ENCODE measurements at places on chromosomes 3 and 15.

DNA sequence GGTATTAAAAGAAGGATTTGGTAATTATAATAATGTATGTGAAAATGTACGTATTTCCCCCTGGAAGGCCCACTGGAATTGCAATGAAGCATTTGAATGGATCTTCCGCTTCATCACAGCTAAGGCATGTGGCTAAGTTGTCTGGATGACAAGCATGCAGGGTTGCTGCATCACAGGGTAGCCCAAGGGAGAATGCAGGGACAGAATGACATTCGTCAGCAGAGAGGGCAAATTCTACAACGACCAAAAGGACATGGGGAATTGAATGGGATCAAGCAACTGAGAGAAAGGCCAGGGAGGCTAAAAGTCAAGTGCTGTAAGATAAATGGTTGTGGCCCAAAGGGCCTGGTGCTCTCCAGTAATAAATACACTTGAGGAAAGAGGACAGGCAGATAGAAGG, 95.4 kb downstream of the ISL2 start:
- DNase-seq: peak; percentile 16

DNA sequence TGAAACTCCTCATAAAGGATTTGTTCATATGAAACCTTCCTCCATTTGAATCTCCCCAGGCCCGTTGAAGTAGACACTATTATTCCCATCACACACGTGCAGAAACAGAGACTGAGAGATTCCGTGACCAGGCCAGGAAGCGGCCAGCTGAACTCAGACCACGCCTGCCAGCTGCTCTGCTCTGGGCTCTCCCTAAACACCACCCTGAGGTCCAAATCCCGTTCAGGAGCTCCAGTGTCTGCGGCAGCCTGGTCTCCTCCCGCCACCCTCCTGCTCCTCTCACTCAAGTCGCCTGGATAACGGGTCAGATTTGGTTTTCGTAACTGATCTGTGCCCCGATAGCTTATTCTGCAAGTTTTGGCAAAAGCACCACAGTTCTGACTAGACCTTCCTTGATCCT, 53.6 kb upstream of the SNRPA1 start:
- no peak for DNase-seq

DNA sequence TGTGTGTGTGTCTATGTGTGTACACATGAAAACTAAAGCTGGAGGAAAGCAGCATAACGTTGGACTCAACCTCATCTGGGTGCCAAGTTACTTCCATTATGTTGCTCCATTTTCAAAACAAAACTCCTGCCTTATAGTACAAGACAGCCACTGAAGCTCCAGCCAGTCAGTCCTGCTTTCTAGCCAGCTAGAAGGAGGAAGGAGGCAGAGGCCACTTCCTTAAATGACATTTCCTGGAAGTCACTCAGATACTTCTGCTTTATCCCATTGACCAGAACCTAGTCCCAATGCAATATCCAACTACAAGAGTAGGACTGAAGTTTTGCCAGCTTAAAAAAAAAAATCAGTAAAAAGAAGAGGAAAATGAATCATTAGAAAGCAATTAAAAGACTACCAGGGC, 31.7 kb downstream of the CADPS start:
- DNase-seq: no peak

- DNase-seq: no peak
Observed at GRCh38 chr3:109888026-109888425, 550.7 kb upstream of the DPPA4 start.

- DNase-seq: no peak
Observed at GRCh38 chr15:49492151-49492550, 69.1 kb downstream of the FGF7 start.

- peak; percentile 64 for DNase-seq
Observed at GRCh38 chr15:72110355-72110754, 7.6 kb downstream of the MYO9A start.

- DNase-seq: no peak
Observed at GRCh38 chr3:187072511-187072910, 66.8 kb downstream of the RPL39L start.

DNA sequence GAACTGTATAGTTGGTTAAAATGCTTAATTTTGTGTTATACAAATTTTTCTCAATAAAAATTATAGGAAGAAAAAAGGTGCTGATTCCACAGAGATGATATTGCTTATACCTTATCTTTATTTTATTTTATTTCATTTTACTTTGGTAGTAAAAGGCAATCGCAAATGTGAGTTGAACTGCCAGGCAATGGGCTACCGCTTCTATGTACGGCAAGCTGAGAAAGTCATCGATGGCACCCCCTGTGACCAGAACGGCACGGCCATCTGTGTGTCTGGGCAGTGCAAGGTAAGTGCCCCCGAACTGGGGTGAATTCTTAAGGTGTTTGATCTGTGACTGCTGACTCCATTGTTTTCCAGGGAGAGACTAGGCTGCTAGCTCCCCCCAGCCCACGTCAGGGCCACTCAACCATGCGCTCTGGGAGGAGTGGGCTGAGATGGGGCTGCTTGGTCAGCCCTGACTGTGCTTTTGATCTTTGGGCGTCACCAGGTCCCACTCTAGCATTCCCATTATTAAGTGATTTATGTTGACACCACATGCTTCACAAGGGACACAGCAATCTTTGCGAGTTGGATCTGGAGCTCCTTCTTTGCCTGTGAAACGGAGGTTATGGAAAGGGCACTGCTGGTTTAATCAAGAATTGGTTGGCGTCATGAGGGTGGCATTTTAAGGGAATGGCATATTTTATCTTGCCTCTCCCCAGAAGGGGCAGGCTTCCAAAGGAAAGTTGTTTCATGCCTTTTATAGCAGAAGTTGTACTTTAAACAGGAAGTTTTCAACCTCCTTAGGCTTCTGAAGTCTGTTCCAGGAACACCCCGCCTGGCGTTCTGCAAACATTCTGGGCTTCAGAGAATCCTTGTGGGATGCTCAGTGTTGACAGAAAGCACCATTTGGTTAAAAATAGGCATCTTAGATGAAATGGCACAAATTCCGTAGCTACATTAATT, 296.5 kb downstream of the THSD4 start:
- DNase-seq: peak; percentile 95

GRCh38 chr3:51422211-51422610, 31.1 kb downstream of the RBM15B start:
- no peak for DNase-seq

GRCh38 chr3:195755391-195755790, 34.6 kb downstream of the MUC20 start:
- no peak for DNase-seq

DNA sequence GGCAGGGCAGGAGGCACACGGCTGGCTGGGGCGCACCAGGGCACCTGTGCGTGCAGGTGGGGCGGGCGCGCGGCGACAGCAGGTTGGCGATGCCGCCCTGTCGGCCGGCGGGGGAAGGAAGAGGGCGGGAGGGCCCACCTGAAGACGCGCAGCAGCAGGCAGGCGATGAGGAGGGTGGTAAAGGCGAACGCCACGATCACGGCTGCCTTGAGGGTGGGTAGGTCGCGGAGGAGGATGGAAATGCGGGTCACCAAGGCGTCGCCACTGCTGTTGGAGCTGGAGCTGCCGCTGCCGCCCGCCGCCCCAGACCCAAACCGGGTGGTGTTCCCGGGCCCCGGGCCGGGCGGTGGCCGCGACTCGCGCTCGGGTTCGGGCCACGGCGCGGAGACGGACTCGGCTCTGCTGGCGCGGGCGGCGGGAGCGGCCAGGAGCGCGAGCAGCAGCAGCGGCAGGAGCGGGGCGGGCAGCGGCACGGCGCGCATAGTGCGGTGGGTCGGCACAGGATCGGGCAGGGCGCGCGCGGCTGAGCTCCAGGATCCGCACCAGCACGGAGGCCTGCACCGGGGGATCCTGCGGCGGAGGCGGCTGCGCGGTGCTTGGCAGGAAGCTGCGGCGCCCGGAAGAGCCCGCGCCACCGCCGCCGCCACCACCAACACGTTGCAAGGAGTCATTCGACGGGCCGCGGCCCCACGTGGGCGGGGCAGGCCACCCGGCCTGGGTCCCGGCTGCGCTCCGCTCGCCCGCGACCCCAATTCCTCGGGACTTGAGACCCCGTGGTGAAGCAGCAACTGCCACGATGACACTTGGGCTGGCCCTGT, at the start of gene FAM174B:
Gene FAM174B, minus strand, starts transcription at position 598 of the 818 bp plus-strand sequence.
- no peak for DNase-seq

- DNase-seq: no peak
Observed at GRCh38 chr3:61718565-61718964, 157.2 kb downstream of the PTPRG start.

DNA sequence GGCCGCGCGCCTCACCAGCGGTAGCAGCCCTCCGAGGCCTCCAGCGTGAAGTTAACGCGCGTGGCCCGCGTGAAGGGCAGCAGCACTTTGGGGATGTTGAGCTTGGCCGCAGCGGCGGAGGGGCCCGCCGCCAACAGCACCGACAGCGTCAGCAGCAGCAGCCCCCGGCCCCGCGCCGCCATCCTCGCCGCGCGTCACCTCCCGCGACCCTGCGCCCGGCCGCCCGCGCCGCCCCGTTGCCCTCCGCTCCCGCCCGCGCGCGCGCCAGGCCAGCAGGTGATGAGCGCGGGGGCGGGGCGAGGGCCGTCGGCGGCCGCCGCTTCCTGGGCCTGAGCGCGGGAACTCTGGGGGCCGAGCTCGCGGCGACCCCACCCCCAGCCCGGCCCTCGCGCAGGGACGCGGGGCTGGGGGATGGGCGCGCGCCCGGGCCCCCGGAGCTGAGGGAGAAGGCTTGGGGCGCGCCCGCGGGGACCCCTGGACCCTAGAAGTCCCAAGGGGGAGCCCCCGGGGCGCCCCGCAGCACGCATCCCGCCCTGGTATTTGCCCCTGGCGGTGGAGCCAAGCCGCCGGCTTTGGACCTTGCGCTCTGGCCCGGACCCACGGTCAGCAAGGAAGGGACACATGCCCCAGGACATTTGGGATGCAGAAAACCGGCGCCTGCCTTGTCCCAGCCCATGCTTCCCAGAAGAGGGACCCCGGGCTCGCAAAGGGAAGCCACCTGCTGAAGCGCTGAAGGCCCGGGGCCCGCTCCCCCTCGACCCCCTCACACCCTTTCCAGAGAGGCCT, at the start of gene NUP210:
Gene NUP210, minus strand, starts transcription at position 278 of the 786 bp plus-strand sequence. Its CDS starts 96 bp downstream, at position 182.
- DNase-seq: no peak

GRCh38 chr15:90126596-90127435, 24.5 kb upstream of the IDH2 start:
- peak; percentile 41 for DNase-seq

DNA sequence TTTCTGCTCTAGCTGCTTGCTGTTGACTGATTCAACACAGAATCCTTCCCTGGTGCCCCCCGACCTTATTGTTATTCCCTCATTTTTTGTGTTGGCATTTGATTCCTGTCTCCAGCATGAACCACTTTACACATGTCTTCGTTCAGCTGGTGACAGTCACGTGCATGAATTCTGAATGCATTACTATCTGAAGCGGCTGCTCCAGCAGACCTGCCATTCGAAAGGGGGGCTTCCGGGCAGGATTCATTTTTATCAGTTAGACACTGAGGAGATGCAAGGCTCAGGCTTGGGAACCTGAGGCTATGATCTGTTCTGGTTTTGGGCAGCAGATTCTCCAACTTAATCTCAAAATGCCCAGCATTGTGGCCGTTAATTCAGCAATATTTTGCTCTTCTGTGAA, 336.2 kb downstream of the EPHB1 start:
- DNase-seq: no peak

DNA sequence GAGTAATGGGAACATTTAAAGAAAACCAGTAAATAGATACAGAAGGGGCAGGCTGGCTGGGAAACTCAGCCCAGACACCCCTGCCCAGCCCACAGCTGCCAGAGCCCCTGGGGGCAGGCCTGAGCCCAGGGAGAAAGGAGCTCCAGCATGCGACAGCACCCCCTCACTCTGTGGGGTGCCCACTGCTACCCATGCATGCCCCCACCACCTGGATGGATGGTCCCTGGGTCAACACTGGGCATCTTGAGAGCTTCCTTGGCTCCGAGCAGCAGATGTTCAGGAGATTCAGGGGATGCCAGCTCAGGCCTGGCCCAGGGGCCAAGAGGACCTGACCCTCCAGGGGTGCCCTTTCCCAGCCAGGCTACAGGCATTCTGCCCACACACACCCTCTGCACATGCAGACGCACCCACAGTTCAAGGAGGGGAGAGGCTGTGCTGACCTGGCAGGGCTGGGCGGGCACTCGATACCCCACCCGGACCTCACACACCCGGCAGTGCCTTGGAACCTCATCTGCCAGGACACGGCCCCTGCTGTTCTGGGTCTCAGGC, 31.5 kb downstream of the PTH1R start:
- no peak for DNase-seq

DNA sequence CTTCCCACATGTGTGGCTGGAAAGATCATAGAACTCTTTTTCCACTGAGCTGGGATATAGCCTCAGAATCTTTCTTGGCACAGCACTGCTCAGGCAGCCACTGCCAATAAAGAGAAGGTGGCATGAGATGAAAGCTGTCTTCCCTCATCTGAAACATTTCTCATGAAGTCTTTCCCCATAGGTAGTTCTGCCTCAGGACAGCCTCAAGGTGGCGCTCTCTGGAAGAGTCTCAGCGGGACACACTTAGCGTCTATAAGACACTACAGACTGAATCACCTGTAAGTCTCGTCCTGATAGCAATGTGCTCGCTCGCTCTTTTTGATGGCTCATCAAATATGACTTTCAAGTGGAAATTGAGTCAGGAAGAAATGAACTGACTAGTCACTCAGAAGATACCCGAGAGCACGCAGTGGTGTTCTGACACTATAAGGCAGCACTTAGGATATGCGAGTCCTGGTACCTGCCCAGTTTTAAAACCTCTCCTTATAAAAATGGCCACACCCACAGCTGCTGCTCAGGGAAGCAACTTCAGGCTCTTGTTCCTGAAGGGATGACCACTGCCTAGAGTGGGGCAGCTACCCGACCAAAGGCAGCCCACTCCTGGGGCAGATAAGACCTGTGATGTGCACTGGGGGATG, 269.5 kb downstream of the SUCLG2 start:
- peak; percentile 39 for DNase-seq

DNA sequence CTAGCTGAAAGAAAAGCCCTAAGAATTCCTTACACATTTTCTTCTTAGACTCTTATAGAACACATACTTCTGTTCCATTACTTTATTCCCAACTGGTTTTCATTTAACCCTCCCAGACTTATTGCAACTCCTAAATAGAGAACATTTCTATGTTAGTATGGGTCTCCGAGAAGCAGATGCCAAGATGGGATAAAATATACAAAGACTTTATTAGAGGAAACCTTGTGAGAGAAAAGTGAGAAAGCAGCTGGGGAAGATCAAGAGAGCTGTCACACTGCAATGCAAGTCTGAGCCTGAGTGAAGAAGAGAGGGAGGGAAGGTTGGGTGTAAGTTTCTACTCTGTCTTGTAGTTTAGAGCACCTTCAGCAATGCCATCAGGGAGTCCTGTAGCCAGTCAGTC, 979.3 kb downstream of the IGSF11 start:
- DNase-seq: no peak

- DNase-seq: peak; percentile 67
Observed at GRCh38 chr3:106013971-106014370, 145.2 kb upstream of the CBLB start.

GRCh38 chr15:93239591-93239990, 150.6 kb upstream of the RGMA start:
- no peak for DNase-seq

DNA sequence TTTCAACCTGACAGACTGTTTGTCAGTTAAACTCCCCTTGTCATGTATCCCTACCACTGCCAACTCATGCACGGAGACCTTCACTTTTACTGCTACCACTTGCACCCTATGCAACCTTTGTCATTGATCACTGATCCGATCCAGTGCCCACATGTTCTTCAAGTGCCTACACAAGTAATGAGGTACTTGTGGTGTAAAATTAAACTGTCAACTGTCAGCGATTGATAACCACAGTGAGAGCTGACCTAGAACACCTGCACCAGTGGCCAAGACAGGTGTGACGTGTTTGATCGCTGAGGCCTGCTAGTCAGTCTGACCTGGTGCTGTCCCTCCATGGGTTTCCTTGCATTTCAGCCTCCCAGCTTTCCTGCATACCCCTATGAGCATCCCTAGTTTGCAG, 55.6 kb downstream of the MECOM start:
- peak; percentile 13 for DNase-seq

GRCh38 chr3:114569186-114569585, 275.4 kb downstream of the TIGIT start:
- peak; percentile 79 for DNase-seq
